ENCODE measurements at places on chromosomes 1 and 21.

- no peak for DNase-seq
Observed at GRCh38 chr1:41784531-41785274, 134.0 kb downstream of the HIVEP3 start.

GRCh38 chr1:203666609-203667008 is 40.0 kb downstream of the ATP2B4 start:
- DNase-seq: no peak

DNA sequence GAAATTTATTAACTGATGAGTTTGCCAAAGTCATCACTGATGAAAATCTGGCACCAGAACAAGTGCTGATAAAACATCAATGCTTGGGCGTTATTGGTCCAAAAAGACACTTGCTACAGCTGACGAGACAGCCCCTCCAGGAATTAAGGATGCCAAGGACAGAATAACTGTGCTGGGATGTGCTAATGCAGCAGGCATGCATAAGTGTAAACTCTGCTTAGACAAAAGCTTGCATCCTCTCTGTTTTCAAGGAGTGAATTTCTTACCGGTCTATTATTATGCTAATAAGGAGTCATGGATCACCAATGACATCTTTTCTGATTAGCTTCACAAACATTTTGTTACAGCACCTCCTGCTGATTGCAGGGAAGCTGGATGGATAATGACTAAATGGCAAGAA is 402.0 kb downstream of the LTN1 start:
- no peak for DNase-seq

DNA sequence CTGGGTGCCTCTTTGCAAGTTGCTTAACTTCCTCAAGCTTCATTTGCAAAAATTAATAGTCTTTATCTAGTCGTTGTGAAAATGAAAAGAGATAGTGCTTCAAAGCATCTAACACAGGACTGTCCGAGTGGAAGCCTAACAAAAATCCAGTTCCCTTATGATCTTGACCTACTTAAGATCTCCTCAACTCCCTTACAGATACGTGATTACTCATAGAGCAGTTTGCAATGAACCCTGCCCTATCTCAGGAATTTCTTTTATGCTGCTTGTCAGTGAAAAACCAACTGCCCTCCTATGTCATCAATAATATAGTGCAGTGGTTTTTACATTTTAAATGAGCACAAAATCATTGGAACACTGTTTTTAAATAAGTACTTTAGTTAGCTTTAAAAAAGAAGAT is 314.3 kb downstream of the BACH1 start:
- no peak for DNase-seq

- no peak for DNase-seq
Observed at GRCh38 chr1:41144285-41144684, 97.8 kb downstream of the SCMH1 start.

- DNase-seq: no peak
Observed at GRCh38 chr1:31458287-31458896, 45.4 kb downstream of the SERINC2 start.

DNA sequence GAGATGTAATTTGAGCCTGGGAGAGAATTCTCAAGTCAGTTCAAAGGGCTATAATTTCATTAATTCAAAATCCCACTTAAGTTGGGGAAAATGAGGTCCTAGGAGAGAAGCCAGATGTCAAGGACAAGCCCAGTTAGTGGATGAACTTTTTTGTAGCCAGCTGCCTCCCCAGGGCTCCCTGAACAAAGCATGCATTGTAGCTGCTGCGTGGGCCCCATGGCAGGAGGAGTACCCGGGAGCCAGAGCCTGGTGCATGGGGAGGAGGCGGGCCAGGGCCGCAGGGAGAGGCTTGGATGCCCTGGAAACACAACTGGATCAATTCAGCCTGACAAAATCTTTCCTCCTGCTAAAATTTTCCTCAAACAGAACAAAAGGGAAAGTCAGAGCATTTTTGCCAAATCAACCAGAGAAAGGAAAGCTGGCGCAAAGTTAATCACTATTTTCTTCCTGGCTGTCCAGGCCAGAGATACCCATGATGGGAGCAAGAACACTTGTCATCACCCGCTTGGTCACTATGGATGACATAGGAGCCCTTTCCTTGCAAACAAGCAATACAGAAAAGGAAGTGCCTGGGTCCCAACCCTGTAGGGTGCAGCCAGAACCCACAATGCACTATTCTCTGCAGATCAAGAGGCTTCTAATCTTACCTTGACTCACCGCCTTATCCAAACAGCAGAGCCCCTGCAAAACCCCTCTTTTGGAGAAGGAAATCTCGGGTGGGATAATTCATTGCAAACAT is 248.1 kb upstream of the RAB4A start:
- DNase-seq: no peak

DNA sequence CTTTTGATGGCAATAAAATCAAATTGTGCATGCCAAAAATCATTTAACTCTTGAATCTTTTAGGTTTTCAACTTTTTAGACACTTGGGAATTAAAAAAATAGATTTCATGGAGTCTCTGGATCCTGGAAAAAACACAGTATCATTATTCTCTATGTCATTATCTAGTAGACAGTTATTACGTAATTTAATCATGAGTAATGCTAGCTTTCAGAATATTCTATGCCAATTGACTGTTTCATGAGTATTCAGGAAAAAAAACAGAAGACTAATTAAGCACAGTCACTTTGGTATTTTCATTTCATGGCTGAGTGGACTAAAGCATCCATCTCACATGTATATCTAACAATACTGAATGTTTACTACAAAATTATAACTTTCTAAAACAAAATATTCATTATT is 44.0 kb downstream of the ODF2L start:
- DNase-seq: no peak

DNA sequence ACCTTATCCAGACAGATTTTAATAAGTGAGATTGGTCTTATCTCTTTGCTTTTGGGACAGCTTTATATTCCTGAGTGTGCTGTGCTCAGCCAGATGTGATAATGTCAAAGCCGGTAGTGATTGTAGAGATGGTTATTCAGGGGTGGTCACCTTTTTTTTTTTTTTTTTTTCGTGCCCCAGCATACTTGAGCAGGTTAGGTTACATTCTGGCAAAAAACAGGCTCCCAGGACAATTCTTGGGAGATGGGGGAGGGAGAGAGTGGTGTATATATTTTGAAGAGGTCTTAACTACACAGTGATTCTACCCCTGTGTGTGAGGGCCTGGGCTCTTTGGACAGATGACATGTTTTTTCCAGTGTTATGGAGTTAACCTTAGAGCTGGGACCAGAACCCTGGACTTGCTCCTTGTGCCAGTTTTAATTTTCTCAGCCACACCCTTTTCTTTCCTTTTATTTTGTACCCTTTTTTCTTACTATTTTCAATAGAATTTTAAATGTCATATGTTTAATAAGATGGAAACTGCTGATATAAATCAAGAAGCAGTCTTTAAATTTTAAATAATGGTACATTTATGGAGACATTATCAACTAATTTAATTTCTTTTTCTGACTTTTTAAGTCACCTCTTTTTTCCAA is 88.4 kb downstream of the DYRK1A start:
- no peak for DNase-seq

DNA sequence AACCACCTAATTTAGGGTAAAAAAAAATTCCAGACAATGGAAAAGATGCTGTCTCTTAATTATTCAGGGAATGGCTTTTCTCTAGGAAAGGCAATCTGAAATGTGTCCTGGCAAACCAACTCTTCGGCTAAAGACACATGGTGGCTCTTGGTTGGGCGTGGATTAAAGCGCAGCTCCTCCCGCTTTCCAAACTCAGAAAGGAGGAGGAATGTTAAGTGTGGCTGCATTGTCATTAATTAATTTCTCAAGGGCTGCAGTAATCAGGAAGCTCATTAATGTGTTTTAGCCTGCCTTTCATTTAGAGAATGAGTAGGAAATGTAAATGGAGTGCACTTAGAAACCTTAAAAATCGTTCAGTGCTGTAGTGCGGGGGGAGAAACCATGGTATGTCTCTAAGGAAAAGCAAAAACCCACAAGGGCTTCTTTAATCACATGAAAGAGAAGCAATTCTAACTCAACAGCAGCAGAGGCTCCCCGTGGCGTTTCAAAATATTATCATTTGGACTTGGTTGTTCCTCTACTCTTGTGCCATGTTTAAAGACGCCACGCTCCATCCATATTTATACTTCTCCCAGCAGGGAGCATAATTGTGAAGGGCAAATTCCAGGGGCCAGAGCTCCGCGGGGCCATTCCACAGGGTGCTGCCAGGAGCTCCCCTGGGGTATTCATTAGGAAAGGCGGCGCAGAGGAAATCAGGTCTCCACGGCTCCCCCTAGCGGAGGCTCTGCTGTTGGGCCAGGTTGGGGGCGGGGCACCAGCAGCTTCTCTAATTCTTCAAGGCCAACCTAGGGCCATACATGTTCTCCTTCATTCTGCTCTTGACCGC is 91.9 kb upstream of the SSX2IP start:
- DNase-seq: peak; percentile 79

DNA sequence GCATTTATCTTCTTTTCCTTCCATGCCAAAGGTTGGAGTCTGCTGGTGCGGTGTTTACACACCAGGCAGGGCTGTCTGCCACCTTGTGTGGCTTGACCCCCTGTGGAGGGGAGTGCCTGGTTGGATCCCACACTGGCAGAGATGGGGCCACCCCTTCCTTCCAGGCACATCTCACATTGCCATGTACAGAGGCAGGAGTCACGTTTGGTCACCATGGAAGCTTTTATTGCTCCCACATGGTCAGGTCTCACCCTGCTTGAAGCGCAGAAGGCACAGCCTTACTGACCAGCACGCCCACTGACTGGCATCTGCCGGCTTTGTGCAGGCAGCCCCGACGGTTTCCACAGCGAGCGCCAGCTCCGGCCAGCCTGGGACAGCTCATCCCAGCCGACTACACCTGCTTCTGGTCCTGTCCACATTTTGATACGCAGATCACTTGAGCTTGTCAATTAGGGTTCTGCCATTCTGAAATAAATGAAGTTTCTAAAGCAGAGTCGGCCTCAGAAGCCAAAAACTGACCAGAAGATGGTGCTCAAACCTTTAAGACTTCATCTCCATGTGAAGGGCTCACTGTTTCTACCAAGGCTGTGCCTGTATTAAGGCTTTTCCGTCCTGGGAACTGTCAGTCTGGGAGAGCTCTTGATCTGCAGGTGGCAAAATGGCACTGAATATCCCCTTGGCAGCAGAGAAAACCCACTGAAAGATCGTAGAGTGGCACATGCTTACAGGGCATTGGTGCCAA is 35.6 kb upstream of the EPHA8 start:
- no peak for DNase-seq

- DNase-seq: no peak
Observed at GRCh38 chr1:220575718-220576497, 48.0 kb downstream of the MARK1 start.

DNA sequence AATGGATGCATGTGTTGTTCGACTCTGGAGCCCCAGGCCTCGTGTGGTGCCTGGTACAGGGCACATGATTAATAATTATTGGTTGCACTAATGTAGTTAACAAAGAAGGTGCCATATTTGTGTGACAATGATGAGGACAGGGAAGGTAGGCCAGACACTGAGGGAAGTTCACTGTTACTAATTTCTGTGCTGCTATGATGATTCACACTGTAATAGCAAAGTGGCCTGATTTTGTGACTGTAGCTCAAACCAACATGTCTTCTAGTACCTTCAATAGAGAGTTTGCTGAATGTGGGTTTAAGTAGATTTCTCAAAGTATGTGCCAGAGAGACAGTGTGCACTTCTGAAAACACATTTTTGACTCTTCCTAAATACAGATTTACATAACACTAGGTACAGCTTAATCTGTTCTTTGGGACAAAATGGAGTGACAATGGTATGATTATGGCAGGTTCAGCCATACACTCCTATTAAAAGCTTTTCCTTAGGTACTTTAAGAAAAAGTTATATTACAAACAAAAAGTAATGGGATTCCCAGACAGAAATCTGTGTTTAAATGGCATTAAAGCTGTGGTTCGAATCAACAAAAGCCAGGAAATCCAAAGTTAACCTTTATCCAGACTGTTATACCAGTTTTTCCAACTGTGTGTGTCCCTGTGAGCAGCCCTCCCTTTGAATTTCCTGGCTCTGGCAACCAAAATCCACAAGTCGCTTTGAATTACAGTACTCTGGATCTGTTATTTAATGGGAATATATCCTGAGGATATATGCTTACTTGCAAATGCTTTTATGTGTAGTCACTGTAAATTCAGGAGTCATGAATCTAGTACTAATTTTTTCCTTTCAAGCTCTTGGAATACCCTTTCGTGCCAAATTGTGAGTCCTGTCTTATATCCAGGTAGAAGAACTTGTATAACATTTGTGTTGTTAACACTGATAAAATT is 277.1 kb upstream of the SGIP1 start:
- DNase-seq: no peak

DNA sequence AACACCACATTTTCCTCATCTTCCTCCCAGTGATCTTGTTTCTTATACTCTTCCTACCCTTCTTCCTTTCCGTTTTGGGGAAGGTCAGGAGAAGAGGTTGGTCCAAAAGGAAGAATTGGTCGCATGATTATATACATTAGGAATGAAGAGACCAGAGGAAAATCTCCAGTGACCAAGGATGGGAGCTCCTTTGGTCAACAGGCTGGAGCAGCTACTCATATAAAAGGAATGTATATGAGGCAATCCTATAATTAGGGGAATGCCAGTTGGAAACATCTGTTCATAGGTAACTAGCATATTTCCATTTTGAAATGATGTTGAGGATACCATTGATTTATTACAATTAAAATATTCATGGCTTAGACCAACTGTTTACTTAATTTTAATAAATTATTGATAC is 114.5 kb downstream of the LRRC40 start:
- DNase-seq: no peak

DNA sequence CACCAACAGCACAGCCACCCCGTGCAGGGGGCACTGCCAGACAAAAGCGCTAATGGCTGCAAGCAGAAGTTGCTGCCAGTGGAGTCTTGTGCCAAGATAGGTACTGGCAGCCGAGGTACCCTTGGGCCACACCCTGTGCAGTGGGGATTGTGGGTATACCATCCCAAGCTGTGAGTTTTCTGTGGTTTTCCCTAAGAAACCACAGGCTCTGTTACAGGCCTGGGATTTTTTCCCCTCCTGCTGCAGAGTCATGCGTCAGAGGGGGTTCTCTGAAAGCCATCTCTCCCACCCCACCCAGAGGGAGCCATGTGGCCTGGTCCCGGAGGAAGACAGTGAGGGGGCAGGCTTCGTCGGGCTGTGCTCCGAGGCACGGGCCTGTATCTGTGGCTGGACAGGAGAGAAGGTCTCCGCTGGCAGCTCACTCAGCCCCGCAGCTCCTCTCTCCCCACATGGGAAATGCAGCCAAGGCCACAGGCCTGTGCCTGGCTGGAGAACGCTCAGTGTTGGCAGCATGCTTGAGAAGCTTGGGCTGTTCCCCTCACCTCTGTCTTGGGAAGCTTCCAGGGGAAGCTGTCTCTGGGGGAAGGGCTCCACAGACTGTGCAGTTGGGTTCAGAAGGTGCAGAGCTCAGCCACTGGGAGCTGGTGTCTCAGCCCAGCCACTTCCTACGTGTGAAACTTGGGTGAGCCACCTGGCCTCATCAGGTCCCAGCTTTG is 42.5 kb downstream of the NEK2 start:
- no peak for DNase-seq

GRCh38 chr1:23989263-23989662 is 9.1 kb upstream of the SRSF10 start:
- no peak for DNase-seq

DNA sequence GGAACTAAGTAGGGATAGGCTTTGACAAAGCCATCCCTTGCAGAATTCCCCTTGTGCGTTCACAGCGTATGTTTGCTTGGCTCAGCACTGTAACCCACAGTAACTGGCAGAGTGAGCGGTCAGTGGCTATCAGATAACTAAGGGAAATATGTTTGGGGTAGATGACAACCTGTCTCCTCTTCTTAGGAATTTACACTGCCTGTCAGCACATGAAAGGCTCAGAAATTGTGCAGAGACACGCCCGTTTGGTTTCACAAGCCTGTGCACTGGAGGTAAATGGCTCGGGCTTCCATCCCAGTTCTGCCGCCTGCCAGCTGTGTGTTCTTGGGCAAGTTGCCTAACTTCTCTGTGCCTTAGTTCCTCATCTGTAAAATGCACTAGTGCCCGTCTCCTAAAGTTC is 101.2 kb downstream of the PRDM2 start:
- no peak for DNase-seq
